ENCODE measurements at places on chromosomes 13 and 19.

- no peak for DNase-seq
Measured at GRCh38 chr13:101219609-101220265, 196.6 kb downstream of the NALCN start.

GRCh38 chr13:21934284-21934683, 263.4 kb downstream of the FGF9 start:
- no peak for DNase-seq

GRCh38 chr13:105202354-105202753, 1333.1 kb downstream of the EFNB2 start:
- DNase-seq = no peak

GRCh38 chr19:4049432-4049831, 17.3 kb downstream of the ZBTB7A start:
- no peak for DNase-seq

GRCh38 chr19:54871696-54872095, 2.3 kb upstream of the FCAR start:
- DNase-seq = no peak

DNA sequence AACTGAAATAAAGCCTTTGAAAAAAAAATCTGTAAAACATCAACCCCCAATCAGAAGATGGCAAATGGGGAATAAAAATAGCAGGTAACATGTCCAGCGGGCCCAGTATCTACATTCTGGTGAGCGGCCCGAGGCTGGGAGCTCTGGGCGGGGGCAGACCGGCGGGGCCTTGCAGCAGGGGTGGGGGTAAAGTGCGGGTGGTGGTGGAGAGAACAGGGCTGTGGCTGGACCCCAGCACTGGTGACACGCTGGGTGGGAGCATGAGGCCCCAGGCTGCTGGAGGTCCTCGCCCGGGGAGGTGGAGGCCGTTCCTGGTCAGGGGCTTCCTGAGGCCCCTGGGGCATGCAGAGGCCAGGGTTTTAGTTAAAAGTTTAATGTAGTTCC, 1.7 kb downstream of the CAPS start:
- no peak for DNase-seq

DNA sequence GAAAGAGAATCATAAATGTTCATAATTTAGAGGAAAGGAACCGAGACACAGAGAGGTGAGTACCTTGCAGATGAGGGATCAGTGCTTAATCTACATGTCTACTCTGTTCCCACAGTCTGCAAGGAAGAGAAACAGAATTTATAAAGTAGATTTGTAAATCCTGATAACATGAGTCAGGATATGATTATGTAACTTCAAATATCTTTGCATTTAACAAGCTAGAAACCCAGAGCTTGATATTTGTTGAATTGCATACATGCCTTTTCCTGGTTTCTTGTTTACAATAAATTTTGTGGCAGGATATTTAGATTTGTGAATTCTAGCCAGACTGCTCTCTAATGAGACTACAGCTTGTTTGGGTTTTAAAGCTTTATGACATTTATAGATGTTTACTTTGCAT, 219.2 kb downstream of the ENOX1 start:
- no peak for DNase-seq

GRCh38 chr13:19781526-19781925, 1.2 kb downstream of the PSPC1 start:
- peak; percentile 28 for DNase-seq

DNA sequence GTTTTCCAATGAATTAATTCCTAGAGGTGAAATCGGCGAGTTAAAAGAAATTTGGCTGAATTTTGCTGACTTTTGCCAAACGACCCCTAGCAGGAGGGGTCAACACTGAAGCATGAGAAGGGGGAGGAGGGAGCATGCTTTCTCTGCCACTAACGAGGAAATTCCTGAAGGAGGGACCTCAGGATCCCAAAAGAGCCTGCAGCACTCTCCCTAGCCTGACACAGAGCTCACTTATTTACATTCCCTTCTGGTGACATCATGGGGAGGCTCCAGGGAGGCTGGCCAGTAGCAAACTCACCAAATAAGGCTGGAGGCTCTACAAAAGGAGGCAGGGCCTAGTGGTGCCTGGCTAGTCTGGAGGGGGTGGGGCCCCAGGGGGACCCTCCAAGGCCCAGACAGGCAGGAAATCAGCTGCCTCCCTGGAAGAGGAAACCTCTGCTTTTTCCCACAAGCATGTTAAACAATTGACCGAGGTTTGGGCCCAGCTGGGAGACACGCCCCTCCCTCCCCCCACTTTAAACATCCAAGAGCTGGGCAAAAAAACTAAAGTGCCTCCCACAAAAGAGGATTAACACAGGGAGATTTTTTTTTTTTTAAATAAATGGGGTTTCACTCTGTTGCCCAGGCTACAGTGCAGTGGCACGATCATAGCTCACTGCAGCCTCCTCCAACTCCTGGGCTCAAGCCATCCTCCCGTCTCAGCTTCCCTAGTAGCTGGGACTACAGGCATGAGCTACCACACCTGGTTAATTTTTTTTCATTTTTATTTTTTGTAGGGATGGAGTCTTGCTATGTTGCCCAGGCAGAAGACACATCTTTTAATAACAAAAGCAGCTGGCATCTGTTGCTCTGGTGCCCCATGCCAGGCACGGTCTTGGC, 2.1 kb downstream of the DAPK3 start:
- DNase-seq = no peak

- DNase-seq = no peak
Measured at GRCh38 chr19:13797870-13798269, 2.6 kb downstream of the ZSWIM4 start.

GRCh38 chr13:24004971-24005370, 107.7 kb upstream of the C1QTNF9B start:
- no peak for DNase-seq

DNA sequence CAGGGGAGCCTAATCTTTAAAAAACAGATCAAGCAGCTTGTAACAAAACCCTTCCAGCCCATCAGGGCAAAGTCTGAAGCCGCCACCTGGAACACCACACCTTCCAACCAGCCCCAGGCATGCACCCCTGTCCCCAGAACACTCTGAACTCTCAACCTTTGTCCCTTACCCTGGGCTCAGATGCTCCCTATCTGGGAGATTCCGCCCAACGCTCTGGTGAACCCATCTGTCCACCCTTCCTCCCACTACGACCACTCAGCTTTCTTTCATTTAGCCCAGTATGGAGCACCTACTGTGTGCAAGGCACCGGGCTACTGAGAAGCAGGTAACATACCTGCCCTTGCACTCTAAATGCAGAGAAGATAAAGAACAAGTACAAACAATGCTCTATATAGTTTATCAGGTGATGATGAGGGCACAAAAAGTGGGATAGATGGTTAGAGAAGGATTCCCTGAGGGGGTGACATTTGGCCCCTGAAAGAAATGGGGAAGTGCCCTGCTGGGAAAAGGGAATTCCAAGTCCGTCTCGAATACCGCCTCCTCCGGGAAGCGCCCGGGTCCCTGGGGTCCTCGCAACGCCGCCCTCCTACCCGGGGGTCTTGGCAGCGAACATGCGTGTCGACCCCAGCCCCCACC, 629 bp downstream of the PEPD start:
- DNase-seq = no peak

DNA sequence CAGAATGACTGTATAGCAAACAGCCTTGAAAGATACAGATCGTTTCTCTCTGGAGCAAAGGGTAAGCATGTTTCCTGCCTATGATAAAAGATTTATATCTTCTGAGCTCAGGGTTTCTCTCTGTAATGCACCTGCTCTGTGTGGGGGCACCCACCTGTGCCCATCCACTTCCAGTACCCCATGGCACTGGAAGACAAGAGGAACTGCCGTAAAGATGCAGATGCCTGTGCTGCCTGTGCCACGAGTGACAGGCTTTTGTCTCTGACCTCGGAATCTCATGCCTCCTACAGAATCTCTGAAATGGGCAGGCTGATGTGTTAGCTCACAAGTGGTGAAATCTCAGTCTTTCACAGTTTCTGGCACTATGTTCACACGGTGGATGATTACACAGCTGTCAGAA, 50.3 kb upstream of the ATP11A start:
- DNase-seq = no peak

DNA sequence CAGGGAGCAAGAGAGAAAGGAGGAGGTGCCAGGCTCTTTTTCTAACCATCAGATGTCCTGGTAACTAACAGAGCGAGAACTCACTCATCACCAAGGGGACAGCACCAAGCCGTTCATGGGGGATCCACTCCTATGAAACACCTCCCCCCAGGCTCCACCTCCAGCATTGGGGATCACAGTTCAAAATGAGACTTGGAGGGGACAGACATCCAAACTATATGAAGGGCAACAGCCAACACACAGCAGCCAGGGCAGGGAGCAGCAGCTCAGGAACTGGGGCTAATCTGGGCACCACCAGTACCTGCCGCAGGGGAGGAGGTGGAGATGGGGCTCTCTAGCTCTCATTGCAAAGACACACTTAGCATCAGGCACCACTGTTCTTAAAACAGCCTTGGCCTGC, 34.3 kb upstream of the VSTM2B start:
- no peak for DNase-seq

DNA sequence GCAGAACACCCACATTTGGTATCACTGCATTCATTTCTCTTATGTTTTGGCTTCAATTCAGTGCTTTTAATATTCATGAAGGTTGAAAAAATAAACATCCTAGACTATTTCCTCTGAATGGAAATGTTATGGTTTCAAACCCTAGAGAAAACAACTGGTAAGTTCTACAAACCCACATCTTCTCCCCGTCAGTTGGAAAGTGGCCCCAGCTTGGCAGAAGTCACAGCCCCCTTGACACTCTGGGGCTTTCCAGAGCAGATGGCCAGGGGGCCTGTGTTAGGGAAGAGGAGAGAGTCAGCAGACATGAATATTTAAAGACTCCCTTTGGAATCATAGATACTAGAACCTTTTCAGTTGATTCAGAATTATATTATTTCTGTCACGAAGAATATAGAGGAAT, 123.9 kb downstream of the SHISA2 start:
- DNase-seq = no peak

DNA sequence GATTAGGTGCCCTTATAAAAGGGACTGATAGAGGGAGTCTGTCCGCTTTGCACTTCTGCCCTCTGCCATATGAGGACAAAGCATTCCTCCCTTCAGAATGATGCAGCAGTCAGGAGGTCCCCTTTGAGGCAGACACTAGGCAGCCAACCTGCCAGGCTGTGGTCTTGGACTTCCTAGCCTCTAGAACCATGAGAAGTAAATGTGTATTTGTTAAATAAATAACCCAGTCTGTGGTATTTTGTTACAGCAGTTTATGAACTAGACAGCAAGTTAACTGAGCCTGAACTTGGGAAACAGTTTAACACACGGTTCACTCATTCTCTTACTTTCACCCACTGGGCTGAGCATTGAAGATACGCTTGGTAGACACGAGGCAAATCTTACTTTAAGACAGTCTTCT, 313.2 kb downstream of the UQCRFS1 start:
- DNase-seq = no peak

- no peak for DNase-seq
Measured at GRCh38 chr19:41016488-41017071, 25.5 kb downstream of the CYP2B6 start.

DNA sequence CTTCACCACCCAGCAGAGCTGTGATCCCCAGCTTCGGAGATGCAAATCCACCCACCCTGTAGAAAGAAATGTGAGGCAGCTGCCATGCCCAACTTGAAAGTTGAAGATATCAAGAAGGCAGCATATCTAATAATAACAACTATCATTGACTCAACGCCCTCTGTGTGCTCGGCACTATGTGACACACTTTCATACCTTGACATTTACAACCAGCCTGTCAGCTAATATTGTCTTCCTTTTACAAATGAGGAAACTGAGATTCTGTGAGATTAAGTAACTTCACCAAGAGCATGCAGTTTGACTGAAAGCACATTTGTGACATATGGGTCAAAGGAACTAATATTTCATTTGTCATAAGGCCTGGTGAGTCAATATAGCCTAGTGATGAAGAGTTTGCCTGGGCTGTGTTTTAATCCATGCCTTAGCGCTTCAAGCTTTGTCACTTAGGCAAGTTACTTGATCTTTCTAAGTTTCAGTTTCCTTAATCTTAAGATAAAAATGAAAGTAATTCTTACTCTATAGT, 137.0 kb downstream of the FLT1 start:
- DNase-seq = no peak

GRCh38 chr13:78334059-78334458, 269.3 kb downstream of the POU4F1 start:
- no peak for DNase-seq

DNA sequence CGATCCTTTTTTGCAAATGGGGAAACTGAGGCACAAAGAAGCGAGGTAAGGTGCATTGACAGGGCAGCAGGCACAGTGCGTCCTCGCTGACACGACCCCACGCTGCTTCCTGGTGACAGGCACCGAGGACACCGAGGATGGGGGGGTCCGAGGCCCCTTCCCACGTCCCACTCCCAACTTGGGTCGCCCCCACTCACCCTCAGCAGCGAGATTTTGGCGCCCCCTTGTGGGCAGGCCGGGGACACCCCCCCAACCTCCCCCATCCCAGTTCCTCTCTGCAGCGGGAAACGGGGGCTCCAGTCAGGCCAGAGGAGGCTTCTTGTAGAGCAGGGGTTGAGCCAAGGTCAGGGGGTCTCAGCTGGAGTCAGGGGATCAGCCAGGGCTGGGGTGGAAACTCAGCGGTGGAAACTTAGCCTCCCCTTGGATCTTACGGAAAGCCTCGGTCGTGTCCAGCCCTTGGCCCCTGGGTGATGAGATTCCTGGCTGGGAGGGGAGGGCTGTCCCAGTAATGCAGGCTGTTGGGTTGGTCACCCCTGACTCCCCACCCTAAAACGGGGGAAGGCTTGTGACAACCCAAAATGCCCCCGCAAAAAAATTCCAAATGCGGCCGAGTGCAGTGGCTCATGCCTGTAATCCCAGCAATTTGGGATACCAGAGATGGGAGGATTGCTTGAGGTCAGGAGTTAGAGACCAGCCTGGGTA, 8.2 kb downstream of the SMIM24 start:
- peak; percentile 58 for DNase-seq

GRCh38 chr19:11293433-11294389, 2.2 kb upstream of the TSPAN16 start:
- DNase-seq = peak; percentile 90

GRCh38 chr13:109744512-109745051, 41.8 kb downstream of the IRS2 start:
- DNase-seq = no peak

GRCh38 chr13:85095418-85096272, 703.6 kb downstream of the SLITRK6 start:
- DNase-seq = no peak

GRCh38 chr19:39352381-39353255, 10.4 kb downstream of the SAMD4B start:
- DNase-seq = no peak

GRCh38 chr13:34862311-34862710, 79.8 kb upstream of the NBEA start:
- no peak for DNase-seq

GRCh38 chr13:79786176-79786575, 305.2 kb downstream of the NDFIP2 start:
- no peak for DNase-seq

All from stimulated activated CD4-positive, alpha-beta T cell treated with anti-CD3 and anti-CD28 coated beads, Interleukin-15, amount 100 ng/mL, for 24 hours (primary cell).